ENCODE measurements at places on chromosomes 4 and X. TPM values are rescaled to one million over a fixed set of nuclear protein-coding genes. Genes with fewer than 3 reads are reported as not detected.
A peak's percentile ranks its signal among the peaks of the same experiment; 100 is the strongest.

GRCh38 chr4:158810487-158811215 is 41.8 kb downstream of the FNIP2 start:
- peak; percentile 98 for DNase-seq

Gene GRPR
- 0.69 TPM for total RNA-seq

Gene FREM3
- not detected for total RNA-seq

Gene FAM9C
- total RNA-seq, result not detected

Gene C1QTNF7
- not detected for total RNA-seq

Data from A172 (cell line).